Hippocampal formation (tissue), 2 donors: ENCODE measurements at places on chromosomes 3 and 15.

GRCh38 chr3:23055733-23056376 is 147.3 kb upstream of the UBE2E2 start:
- DNase-seq: no peak

DNA sequence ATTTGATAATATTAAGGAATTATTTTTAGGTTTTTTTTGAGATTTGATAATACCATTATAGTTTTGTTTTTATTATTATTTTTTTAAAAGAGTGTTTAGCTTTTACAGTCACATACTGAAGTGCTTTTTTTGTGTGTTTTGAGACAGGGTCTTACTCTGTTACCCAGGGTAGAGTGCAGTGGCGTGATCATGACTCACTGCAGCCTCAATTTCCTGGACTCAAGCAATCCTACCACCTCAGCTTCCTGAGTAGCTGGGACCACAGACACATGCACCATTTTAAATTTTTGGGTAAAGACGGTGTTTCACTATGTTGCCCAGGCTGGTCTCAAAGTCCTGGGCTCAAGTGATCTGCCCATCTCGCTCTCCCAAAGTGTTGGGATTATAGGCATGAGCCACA is 73.0 kb downstream of the SUMF1 start:
- DNase-seq: no peak

GRCh38 chr3:23991683-23992628 is 46.9 kb downstream of the NR1D2 start:
- DNase-seq: peak; percentile 90

DNA sequence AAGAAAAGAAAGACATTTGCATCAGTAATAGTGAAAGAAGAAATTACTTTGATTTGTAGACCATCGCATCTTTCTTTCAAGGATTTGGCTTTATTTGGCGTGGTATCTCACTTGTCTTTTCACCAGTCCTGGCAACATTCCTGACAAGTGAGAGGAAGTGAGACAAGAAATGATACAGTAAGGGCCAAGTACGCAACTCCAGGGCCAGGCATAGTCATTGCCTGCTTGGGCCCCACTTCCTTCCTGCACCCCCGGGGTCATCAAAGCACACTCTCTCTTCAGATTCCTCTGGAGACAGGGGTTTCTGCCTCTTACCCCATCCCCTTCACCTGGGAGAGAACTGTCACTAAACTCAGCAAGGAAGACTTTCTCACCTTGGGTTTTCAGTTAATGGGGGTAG is 55.1 kb downstream of the CD47 start:
- no peak for DNase-seq

DNA sequence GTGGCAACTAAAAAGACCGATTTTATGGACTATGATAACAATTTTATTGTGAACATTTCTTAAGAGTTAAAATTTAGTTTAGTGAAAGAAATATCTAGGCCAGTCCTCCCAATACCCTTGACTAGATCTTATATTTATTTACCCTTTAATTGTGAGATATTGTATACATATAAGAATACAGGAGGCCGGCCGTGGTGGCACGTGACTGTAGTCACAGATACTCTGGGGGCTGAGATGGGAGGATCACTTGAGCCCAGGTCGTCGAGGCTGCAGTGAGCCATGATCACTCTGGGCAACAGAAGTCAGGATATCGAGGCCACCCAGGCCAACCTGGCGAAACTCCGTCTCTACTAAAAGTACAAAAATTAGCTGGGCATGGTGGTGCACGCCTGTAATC is 756 bp upstream of the RMDN3 start:
- no peak for DNase-seq

DNA sequence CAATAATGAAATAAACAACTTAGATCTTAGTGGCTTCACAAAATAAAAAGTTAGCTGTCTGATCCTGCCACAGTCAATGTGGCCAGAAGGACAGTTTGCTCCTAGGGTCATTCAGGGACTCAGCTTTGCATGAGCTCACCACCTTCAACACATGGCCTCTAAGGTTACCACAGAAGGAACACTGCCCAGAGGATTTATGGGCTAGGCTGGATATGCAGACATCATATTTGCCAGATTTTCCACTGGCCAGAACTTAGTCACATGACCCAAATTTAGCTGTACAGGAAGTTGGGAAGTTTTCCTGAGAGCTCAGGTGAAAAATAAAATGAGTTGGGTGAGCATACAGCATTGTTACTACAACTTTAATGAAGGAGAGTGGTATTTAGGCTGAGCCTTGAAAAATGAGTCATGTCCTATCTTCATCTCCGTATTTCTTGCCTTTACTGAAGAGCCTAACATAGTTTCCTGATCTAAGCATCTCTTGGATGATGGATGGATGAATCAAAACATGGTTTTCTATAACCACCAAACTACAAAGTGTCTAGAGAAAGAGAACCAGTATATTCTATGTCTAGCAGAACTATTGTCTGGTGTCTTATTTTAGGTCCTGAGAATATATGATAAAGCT is 54.9 kb upstream of the TMEM108 start:
- no peak for DNase-seq

- DNase-seq: no peak
Measured at GRCh38 chr3:16183601-16184270, 9.3 kb downstream of the GALNT15 start.

DNA sequence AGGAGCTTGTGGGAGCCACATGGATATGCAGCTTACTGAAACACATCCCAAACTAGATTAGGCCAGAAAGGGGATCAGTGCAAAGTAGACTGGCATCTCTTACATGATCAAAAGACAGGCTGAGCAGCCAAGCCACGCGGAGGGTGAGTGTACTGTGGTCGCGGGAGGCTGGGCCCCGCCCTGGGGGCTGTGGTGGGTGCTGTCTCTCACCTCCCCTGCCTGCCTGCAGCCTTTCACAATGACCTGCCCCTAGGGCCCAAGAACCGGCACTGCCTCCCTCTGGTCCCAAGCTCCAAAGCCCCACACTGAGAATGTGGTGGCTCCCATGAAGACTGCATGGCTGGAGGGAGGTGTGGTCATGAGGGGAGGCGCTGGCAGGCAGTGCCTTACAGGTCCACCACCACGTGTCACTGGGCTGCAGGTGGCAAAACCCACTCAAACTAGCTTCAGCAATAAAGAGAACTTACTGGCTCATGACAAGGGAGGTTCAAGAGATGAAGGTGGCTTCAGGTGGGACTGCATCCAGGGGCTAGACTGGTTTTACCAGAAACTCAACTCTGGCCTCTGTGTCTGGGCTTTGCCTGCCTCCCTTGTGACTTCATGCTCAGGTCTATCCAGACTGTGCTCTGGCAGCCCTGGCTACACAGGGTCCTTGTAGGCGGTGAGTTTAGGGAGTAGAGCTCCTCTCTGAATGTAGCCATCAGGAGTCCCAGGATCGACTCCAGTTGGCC is 27.4 kb upstream of the PLXND1 start:
- DNase-seq: no peak

GRCh38 chr3:169161011-169161410 is 502.5 kb downstream of the MECOM start:
- DNase-seq: no peak

GRCh38 chr3:31705736-31706135 is 173.0 kb downstream of the STT3B start:
- DNase-seq: no peak

GRCh38 chr3:150490277-150490986 is 55.9 kb downstream of the SERP1 start:
- no peak for DNase-seq

GRCh38 chr15:98799461-98800390 is 151.4 kb downstream of the IGF1R start:
- DNase-seq: no peak

GRCh38 chr3:112382543-112383160 is 49.7 kb downstream of the CD200 start:
- no peak for DNase-seq

- no peak for DNase-seq
Measured at GRCh38 chr15:44516436-44516835, 20.5 kb upstream of the EIF3J start.
